Aorta (tissue), 5 donors: ENCODE measurements at places on chromosomes 12 and 14. TPM values are rescaled to one million over a fixed set of nuclear protein-coding genes. Genes with fewer than 3 reads are reported as not detected.

Gene EML5
- total RNA-seq = 0.39 TPM

Gene NOVA1
- total RNA-seq = 38.7 TPM

Gene SETD1B
- total RNA-seq = 30.9 TPM

Gene ZDHHC22
- total RNA-seq = not detected

Gene SDR9C7
- total RNA-seq = not detected

Gene GSC
- 0.55 TPM for total RNA-seq

Gene SPIC
- total RNA-seq = not detected

Gene KSR2
- total RNA-seq = not detected

Gene GPR135
- total RNA-seq = 9.0 TPM

Gene OR4K14
- total RNA-seq = not detected

Gene ARHGDIB
- 119 TPM for total RNA-seq

Gene STAT2
- total RNA-seq = 191 TPM

Gene RNU6-8
- total RNA-seq = not detected

Gene PTPRB
- total RNA-seq = 53.2 TPM

Gene PGAM5
- 17.3 TPM for total RNA-seq

Gene SLC38A4
- 0.65 TPM for total RNA-seq

Gene RNF212B
- not detected for total RNA-seq

DNA sequence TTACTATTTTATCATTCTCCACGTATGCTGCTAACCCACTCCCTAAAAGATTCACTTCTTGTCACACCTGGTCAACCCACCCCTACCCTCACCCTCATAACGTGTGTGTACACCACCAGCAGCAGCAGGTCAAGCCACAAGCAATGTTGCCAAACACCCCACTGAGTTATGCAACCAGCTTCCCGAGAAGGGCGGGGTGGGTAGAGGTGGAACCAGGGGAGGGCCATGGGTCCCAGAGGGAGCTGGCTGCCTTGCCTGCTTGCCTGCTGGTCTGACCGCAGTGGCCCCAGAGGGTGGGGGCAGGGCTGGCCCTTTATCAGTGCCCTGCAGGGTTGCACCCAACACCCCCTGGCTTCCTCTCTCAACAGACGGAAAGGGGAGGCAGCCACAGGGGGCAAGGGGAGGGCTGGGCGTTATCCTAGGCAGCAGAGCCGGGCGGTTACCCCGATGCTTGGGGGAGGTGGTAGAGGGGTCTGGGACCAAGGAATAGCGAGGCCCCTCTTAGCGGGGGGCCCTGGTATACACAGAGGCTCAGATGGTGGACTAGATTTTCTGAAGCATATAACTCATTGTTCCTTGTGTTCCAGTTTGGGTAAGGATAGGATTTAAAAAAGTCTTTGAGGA is 3.5 kb upstream of the NFE2 start:
- peak; percentile 79 for DNase-seq

DNA sequence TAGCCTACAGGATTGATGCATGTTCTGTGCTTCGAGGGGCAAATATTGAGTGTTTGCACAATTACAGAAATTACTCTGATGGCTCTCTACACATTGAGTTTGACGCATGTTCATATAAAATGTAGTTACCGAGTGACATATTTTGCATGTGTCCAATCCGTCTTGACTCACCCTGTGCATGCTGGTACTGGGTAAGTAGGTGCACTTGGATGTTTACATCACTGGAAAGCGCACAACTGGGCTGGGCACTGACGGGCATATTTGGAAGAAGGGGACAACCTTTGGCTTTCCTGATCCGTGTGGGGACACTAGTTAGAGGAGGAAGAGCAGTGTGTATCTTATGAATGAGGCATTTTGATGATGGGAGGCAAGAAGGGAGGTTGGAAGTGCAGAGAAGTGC is 4.9 kb upstream of the KRT6A start:
- DNase-seq = no peak

GRCh38 chr14:81537193-81537592 is 3.5 kb upstream of the SEL1L start:
- DNase-seq = no peak

DNA sequence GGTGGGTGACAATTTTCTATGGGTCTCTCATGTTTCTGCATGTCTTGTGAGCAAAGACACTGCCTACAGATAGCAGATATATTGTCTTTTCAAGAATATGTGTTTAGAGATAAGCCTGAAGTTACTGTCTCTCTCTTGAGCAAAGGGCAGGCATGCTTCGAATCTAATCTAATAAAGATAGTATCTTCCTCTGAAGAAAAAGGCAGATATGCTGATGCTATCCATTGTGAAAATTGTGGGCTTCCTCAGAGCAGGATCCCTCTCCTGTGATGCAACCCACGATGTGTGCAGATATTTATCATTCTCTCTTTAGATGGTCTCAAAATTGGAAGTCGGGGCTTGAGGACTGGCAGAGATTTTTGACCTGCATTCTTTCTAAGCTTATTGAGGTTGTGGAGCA is 187.0 kb downstream of the DACT1 start:
- no peak for DNase-seq

GRCh38 chr14:43735932-43736331 is 771.2 kb downstream of the FSCB start:
- DNase-seq = no peak

GRCh38 chr14:37201724-37202123 is 4.0 kb downstream of the MIPOL1 start:
- no peak for DNase-seq

GRCh38 chr14:76678244-76678800 is 82.9 kb upstream of the VASH1 start:
- DNase-seq = no peak

GRCh38 chr14:94646481-94646880 is 34.3 kb downstream of the SERPINA3 start:
- DNase-seq = no peak

DNA sequence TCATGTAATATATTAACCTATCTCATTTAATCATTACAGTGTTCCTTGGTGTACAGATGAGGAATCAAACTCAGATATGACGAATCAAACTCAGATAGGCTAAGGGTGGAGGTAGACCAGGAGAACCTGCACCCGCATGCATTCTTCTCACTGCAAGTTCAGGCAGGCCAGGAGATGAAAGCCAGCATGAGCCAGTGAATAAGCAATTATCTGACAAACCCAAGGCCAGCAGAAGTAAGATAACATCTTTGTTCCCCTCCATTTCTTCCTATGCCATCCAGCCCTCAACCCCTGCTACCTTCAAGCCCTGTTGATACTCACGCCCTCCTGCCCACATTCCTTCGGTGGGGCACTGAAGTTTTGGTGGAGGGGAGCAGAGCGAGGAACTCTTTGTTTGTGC is 152.2 kb downstream of the ETV6 start:
- DNase-seq = no peak

- no peak for DNase-seq
These were observed 1304.9 kb downstream of the TMEM121 start for GRCh38 chr14:106831322-106831720.

GRCh38 chr12:13630354-13630753 is 351.0 kb downstream of the GRIN2B start:
- no peak for DNase-seq

- no peak for DNase-seq
These were observed 14.8 kb downstream of the PYM1 start for GRCh38 chr12:55912908-55913307.

GRCh38 chr12:124874988-124875802 is 11.5 kb upstream of the SCARB1 start:
- no peak for DNase-seq

DNA sequence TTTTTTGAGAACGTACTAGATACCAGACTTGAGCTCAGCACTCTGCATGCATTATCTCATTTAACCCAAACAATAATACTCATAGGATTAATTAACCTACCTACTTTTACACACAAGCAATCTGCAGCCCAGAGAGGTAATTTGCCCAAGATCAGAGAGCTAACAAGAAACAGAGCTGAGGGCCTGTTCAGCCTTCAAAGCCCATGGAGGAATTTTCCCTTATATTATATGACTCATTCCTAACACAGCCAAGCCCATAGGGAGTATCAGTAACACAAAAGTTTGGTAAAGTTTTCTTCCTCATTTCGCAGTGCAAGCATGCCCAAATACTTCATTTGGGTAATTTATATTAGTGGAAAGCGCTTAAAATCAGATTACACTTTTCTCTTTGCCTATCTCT is 94.7 kb downstream of the GALC start:
- no peak for DNase-seq

GRCh38 chr12:12019881-12020280 is 50.9 kb upstream of the BCL2L14 start:
- DNase-seq = no peak

- no peak for DNase-seq
These were observed 207.9 kb upstream of the BCL2L14 start for GRCh38 chr12:11862798-11863197.

DNA sequence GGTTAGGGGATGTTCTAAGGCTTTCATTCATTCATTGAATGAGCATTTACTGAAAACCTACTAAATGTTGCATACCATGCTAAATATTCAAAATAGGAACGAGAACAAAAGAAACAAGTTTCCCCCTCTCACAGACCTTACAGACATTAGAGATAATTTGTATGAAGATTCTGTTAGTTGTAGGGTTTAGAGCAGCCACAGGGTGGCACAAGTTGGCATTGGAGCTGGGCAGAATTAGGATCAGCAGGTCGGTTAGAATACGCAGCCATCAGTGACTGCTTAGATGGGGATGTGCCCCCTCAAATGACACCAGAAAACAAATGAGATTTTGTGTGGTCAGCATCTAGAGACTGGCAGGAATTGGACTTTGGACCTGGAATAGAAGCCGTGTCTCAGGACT is 166.3 kb upstream of the DAAM1 start:
- no peak for DNase-seq

- no peak for DNase-seq
These were observed 15.2 kb upstream of the ACTR6 start for GRCh38 chr12:100185361-100185894.

GRCh38 chr14:37056473-37056872 is 115.9 kb downstream of the SLC25A21 start:
- DNase-seq = no peak

DNA sequence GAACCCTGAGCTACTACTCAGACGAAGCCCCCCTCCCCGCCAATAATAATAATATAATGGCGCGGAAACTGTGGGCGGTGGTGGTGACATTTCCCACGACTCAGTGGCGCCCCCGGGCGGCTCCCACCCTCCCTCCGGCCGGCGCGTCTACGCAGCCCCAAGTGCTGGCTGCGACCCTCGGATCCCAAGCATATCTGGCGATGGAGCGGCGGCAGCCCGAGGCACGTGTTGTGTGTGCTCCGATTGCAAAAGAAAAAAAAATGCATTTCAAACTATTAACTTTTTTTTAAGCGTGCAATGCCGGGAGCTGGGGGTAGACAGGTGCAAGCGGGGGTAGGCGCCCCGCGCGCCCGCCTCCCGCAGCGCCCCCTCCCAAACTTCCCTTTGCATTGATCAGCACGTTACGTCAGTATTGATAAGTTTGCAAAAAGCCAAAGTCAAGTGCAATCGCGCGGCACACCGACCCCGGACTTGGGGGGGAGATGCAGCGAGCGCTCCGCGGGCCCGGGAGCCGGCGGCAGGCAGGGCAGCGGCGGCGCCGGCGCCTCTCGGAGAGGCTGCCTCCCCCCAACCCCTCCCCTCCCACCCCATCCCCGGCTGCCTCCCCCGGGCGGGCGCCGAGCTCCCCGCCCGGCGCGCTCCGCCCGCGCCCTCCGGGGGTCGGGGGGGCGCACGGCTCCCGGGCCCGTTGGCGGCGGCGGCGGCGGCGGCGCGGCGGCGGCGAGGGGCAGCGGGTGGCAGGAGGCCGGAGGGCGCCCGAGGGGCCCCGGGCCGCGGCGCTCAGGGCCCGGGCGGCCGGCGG is 113.1 kb upstream of the MYL2 start:
- no peak for DNase-seq

GRCh38 chr14:59273737-59274136 is 85.3 kb downstream of the DAAM1 start:
- DNase-seq = no peak

DNA sequence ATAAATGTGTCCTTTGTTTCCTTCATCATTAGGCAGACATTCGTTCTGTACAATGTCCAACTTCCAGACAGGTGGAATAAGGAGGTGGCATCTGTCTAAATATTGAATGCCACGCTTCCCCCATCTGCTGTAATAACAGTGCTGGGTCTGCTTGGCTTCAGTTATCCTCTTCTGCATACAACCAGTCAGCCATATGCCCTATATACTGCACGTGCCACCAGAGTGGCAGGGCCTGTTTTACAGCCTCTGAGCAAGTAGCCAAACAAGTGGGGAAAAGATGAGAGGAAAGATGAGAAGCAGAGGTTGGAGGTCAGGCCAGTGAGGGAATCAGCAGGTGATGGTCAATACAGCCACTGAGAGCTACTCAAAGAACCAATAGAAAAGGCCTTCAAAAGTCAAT is 55.4 kb downstream of the OTX2 start:
- no peak for DNase-seq

GRCh38 chr14:71119075-71119474 is 211.8 kb downstream of the PCNX1 start:
- DNase-seq = no peak

- DNase-seq = peak; percentile 88
These were observed 31.7 kb downstream of the TNFAIP2 start for GRCh38 chr14:103155010-103155409.

DNA sequence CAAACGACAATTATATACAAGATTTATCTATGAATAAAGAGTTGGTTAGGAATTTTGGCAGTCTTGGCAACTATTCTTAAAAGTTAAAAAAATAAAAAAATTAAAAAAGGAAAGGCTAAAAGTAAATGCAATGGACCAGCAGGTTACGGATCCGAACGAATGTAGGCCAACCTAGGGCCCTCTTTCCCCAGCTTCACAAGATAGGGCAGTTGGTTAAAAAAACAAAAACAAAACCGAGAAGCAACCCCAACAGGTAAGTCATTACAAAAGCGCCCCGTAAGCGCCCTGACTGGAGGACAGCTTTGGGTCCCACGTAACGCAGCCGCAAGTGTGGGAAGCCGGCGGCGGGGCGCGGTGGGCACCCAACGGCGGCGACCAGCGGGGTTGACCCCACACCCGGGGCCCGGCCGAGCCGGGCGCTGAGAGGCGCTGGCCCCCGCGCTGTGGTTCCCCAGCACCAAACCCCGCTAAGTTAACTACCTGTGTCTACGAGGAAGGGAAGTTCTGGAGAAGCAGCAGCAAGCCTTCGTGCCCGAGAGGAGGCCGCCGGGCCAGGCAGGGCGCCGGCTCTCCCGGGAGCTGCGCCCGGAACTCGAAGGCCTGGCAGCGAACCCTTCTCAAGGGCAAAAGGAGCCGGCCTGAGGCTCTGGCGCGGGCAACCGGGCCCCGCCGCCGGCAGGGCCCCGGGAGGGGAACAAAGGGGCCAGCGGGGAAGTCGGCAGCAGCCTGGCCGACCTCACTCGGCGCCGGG is 882 bp downstream of the HECTD1 start:
- peak; percentile 81 for DNase-seq

DNA sequence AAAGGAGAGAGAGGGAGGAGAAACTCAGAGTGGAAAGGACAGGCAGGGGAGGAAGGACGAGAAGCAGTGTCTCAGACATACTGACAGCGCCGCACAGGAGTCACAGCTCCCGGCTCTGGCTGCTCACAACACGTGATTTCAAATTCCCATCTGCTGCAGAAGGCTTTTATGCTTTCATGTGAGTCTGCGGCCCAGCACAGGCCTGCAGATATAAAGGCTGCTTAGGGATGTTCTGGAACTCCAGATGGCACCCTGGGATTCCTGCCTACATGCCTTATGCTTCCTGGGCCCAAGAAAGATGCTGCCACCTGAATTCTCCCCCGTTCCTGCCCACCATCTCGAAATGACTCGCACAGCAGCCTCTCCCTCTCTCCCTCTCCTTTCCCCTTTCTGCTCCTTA is 89.6 kb downstream of the NUAK1 start:
- no peak for DNase-seq
